ENCODE measurements at places on chromosomes 7 and 10. TPM values are rescaled to one million over a fixed set of nuclear protein-coding genes. Genes with fewer than 3 reads are reported as not detected.

The TPK1 gene
- 16.3 TPM for total RNA-seq

The SLC16A12 gene
- not detected for total RNA-seq

The UPK3B gene
- total RNA-seq, result 0.46 TPM

The PTPRE gene
- total RNA-seq, result 35.7 TPM

The PNLIPRP2 gene
- total RNA-seq, result not detected

The AQP1 gene
- 0.34 TPM for total RNA-seq

The ZNF853 gene
- 0.27 TPM for total RNA-seq

The PRKCQ gene
- total RNA-seq, result 71.5 TPM

The HGF gene
- 0.54 TPM for total RNA-seq

The CLEC5A gene
- not detected for total RNA-seq

The TMEM178B gene
- total RNA-seq, result 6.5 TPM

The HOXA10 gene
- not detected for total RNA-seq

The INSIG1 gene
- 90.6 TPM for total RNA-seq

The CPVL gene
- total RNA-seq, result 0.27 TPM

The SUGCT gene
- 0.54 TPM for total RNA-seq
